ENCODE measurements at places on chromosomes 16 and 17.

GRCh38 chr17:5592382-5592781, 8.1 kb upstream of the NLRP1 start:
- no peak for DNase-seq

GRCh38 chr17:27569257-27569722, 61.7 kb upstream of the LGALS9 start:
- no peak for DNase-seq

GRCh38 chr16:48955837-48956236, 325.8 kb downstream of the CBLN1 start:
- DNase-seq = no peak

- DNase-seq = no peak
These were observed 361.0 kb downstream of the CDH13 start for GRCh38 chr16:82987767-82988166.

GRCh38 chr16:47523342-47524006, 62.3 kb downstream of the PHKB start:
- DNase-seq = no peak

DNA sequence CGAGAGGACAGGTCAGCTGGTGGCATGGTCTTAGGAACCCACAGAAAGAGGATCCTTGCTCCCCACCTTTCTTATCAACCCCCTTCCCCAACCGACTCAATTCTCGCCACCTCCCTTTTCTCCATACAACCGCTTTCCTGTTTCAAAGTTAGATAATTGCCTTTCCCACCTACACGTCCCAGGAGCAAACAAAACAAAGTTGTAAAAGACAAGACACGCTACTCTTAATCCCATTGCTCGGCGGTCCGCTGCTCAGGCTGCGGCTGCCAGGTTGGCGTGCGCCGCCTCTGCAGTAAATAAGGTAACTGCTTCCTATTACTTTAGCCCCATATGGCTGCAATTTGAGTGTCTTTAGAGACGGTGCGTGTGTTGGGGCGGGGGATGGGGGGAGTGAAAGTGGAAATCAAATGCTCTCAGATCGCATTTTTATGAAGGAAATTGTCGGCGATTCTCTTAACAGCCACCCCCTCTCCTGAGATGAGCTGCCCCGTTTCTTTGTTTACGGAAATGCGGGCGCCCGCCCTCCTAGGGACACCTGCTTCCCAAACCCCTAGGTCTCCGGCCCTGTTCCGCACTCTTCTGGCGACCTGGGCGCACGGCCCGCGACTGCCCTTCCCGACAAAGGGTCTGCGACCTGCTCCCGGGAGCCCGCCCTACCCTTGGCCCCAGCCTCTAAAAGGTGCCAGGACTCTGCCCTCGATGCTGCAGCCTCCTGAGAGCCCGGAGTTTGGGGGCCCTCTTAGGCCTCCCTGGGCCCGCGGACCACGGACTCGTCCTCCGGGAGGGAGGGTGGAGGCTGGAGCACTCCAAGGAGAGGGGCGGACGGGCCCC, 3.7 kb upstream of the CBX8 start:
- DNase-seq = no peak

DNA sequence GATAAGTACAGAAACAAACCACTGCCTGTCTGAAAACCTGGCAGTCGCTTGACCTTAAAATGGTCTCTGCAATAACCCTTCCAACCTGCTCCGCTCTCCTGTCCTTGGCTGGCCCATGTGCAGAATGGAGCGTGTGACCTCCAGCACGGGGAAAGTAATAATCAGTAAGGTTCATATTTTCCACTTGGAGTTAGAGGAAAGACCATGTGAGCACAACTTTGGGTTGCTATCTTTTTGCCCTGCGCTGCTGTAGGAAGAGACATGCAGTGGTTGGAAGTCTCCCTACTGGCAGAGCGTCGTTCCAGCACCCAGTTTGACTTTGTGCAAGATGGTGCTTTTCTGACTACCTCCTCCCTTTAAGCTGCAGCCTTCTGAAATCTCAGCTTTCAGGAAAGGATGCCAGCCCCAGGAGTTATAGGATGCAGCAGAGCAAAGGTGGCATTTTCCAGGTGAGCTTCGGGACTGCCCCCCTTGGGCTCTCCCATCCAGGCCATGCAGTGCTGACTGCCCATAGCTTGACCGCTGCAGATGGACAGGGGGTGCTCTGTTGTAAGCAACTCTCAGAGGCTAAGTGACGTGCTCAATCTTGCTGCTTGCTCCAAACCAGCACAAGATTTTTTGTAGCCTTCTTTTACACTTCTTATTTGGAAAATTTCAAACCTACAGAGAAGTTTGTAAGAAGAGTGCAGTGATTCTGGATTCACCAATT, 110.7 kb upstream of the NOL11 start:
- no peak for DNase-seq

DNA sequence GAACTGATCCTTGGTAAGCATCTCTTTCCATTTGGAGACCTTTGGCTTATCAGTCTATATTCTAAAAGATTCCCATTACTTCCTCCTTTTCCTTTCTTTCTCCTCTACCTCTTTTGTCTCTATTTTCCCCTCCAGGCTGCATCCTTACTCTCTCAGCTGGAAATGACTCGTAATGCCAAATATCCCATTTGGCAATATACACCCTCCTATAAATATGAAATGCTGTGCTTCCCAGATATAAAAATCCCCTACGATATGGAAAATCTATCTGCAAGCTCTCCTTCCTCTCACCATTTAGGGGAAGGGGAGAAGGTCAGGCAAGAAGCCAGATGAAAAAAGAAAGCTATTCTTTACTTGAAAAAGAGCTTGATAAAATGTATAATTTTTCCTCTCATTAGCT, 39.9 kb downstream of the XPO6 start:
- DNase-seq = no peak

- no peak for DNase-seq
These were observed 66.0 kb upstream of the HAS3 start for GRCh38 chr16:69039333-69039941.

GRCh38 chr17:75273977-75274708, 3.1 kb upstream of the MIF4GD start:
- no peak for DNase-seq

- DNase-seq = no peak
These were observed 8.6 kb downstream of the KRT10 start for GRCh38 chr17:40813804-40814203.
